ENCODE measurements at places on chromosomes 7 and 10. TPM values are rescaled to one million over a fixed set of nuclear protein-coding genes. Genes with fewer than 3 reads are reported as not detected.

DNA sequence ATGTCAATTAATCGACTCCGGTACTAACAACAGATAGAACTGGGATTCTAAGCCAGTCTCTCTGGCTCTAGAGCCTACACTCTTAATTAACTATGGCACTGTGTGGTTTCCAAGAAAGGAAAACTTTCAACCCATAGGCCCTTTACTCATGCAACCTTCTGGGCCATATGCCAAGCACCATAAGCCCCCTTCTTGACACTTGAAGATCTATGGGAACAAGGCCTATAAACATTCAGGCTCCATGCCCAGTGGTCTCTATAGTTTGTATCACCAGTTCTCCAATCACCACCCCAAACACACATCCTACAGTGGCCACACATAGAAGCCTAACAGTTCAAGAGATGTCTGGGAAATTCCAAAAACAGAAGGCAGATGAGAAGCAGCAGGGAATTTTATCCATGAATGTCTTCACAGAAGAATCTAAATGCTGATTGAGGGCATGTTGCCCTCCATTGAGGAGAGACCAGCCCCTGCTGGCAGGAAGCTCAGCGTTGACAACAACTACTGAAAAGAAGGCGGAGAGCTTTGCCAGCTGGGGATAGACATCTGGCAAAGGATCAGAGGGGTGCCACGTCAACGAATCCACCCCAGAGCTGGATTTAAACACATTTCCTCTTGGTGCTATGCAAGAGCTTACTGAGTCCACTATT is 64.4 kb downstream of the GRM3 start:
- no peak for DNase-seq

DNA sequence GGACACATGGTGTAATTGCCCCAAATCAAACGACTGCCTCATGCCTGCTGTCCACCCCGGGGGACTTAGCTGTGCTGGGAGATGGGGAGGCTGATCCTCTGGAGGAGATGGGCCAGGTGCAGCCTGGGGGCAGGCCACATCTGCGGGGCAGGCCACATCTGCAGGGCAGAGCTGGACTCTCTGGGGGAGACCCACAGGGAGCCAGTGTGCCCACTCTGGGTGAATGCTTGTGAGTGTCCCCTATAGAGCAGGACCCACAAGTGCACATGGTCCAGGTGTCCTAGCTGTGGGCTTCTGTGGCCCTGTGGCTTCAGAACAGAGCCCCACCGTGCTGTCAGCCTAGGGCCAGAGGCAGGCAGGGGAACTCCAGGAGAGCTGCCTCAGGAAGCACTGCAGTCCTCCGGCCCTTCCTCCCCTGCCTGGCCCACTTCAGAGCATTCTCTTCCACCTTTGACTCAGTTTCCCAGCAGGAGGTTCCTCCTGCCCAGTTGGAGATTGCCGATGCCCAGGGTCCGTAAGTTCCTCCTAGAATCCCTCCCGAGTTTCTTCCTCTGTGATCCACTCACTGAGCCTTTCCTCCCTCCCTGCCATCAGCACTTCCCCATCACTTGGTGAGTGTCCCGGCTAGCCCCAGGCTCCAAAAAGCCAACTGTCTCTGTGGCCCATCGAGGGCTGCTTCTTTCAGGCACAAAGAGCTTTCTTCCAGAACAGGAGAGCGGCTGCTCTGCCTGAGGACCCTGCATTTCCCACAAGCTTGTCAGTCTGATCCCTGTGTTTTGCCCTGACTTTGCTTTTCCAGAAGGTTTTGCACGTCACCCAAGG is 50.3 kb downstream of the ADCYAP1R1 start:
- DNase-seq = no peak

DNA sequence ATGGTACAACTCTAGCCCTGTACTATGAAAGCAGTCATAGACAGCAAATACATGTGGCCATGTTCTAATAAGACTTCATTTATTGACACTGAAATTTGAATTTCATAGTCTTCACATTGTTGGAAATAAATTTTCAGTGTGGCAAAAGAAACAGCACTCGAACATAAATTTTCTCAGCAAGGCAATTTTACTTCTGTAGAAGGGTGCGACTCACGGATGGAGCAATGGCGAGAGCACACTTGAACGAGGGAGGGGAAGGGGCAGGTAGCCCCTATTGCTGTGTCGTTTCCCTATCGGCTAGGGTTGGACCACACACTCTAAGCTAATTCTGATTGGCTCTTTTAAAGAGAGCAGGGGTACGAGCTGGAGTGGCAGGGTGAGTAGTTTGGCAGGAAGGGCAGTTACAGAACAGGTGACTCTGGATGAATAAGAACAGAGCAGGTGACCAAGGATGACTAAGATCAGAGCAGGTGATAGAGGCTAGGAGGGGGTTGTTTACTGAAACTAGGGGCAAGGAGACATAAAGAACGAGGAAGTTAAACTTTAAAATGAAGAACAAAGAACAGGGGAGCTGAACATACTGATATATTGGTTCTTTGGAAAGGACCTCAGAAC is 52.0 kb downstream of the LRRC4 start:
- no peak for DNase-seq

DNA sequence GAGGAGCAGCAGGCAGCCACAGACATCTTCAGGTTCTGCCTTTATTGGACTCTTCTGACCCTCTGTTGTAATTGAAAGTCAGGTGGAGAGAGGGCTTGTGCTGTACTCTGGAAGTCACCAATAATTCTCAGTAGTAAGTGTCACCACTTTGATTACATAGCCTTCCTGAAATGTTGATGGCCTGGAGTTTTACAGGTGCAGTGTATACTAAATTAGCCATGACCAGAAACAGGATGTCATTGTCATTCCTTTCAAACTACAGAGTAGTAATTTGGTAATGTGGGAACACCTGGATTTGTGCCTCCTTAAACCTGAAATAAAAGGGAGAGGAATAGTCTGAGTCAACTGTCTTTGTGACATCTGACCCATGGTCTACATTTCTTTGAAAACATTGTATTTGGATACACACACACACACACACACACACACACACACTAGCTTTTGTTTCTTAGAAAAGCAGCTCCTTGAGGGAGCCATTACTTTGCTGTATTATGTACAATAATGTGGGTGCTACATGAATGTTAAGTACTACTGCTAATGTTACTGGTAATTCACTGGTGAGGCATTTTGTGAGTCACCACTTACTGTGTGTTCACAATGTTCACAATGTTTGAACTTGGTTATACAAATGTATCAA is 19.6 kb downstream of the ARL4A start:
- DNase-seq = no peak

The CRYGN gene
- total RNA-seq = not detected

The ENTPD1 gene
- 26.0 TPM for total RNA-seq

The HMX2 gene
- not detected for total RNA-seq
